ENCODE measurements at places on chromosomes 7 and 10.
A peak's percentile ranks its signal among the peaks of the same experiment; 100 is the strongest.

GRCh38 chr7:17725821-17726220 is 214.5 kb downstream of the SNX13 start:
- no peak for DNase-seq

GRCh38 chr10:61100887-61101286 is 156.9 kb upstream of the RHOBTB1 start:
- DNase-seq = no peak

DNA sequence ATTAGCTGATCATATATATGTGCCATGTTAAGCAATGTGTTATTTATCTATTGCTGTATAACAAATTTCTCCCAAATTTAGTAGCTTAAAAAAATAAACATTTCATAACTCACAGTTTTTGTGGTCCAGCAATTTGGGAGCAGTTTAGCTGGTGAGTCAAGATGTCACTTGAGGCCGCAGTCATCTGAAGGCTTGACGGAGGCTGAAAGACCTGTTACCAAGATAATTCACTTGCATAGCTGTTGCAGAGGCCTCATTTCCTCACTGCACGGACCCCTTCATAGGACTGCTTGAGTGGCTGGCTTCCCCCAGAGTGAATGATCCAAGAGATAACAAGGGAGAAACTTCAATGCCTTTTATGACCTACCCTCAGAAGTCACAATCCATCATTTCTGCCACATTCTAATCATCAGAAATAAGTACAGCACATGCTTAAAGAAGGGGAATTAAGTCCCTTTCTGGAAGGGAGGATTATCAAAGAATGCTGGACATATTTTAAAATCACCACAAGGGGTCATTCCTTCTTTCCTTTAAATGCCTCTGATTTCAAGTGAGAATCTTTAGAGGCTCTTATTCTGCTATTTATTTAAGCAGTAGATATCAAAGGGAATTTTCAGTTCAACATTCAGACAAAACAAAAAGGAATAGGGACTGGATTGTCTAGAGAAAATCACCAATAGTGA is 10.5 kb upstream of the SRPK2 start:
- DNase-seq = no peak

- DNase-seq = no peak
These were observed 7.4 kb downstream of the IGF2BP3 start for GRCh38 chr7:23462846-23463245.

DNA sequence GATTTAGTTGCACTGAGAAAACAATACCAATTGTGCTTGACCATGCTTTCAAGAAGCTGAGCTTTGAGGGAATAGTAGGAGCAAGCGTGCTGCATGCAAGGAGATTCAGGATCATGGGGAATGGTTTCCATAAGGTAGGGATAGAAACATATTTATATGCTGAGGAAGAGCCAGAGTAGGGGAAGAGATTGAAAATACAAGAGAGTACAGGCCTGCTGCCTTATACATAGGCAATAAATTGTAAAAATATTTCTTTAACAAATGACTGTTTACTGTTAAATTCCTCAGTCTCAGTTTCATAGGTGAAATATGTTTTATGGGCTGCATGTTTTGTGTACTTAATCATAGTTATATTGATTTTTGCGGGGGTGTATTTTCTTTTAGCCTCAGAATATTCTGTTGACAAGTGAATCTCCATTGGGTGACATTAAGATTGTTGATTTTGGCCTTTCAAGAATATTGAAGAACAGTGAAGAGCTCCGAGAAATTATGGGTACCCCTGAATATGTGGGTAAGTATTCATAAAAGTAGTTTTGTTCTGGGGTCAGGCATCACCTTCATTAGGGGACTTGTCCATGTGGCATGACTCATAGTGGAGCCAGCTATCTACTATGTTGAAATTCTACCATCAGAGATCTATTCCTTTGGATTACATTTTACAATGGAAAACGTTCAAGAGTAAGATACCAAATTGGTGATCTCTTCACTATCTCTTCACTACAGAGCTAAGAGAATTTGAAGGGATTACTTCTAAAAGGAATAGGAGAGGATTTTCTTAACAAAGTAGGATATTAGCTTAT is 36.5 kb downstream of the STK17A start:
- no peak for DNase-seq

DNA sequence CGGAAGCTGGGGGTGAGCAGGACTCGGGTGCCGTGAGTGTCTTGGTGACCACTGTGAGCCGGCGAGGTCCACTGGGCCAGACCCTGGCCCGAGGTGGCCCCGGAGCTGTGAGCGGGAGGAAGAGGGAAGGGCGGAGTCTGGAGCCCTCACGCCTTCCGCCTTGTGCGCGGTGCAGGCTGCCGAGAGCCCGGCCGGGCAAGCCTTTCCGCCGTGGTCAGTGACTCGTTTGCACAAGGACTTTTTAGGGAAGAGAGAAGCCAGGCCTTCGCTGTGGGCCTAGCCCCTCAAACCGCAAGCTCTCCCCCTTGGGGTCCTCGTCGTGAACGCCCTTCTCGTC is 40.9 kb upstream of the ZNF32 start:
- peak; percentile 16 for DNase-seq

DNA sequence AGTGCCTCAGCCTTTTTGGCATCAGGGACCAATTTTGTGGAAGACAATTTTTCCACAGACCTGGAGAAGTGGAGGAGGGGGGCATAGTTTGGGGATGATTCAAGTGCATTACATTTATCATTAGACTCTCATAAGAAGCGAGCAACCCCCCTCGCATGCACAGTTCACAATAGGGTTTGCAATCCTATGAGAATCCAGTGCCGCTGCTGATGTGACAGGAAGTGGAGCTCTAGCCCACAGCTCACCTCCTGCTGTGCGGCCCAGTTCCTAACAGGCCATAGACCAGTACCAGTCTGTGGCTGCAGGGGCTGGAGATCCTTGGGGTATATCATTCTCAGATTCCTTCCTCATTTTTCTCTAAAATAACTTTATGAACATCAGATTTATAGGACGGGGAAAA is 50.8 kb downstream of the ATAD1 start:
- no peak for DNase-seq

DNA sequence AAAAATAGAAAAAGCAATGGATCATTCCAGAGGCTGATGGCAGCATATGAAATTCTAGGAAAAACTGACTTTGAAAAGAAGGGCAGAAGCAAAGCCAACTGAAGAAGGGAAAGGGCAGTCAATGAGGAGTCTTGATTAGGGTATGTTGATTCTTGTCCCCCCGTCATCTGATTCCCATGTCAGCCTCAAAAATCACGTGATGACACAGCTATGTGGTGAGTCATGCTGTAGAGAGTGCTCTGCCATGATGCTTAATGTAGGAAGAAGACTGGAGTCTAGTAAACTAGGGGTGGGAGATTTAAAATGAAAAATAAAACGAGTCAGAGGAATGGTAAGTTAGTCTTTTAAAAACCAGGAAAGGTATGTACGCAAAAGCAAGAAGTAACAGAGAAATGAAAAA is 3.9 kb upstream of the POU6F2 start:
- DNase-seq = no peak

GRCh38 chr7:28054531-28055160 is 125.9 kb downstream of the JAZF1 start:
- DNase-seq = no peak

GRCh38 chr7:157859915-157860314 is 523.1 kb downstream of the DNAJB6 start:
- no peak for DNase-seq

GRCh38 chr7:98733036-98733435 is 116.0 kb downstream of the NPTX2 start:
- peak; percentile 19 for DNase-seq

DNA sequence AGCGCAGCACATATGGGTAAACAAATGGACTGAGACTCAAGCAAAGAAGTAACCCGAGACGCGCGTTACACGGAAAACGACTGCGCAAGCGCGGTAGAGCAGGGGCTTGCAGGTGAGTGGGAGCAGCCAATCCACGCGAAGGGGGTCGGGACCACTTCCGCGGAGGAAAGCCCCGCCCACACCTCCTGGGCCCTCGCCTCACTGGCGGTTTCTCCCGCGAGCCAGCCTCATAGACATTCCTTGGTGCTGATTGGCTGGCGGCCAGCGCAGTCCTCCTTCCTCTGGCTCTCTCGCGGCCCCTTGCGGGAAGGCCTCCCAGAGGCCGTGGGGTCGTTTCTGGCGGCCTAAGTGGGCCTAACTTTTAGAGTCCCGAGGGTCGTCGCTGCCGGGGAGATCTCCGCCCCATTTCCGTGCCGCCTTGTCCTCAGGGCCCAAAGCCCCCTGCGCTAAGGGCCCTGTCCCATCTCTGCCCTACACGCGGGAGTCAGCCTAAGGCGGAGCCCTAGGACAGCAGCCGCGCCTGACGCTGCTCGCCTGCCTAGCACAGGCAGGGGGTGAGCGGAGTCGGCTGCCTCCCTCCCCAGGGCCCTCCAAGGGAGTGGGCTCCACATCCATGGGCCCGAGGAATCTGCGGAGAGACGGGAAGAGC is 9.1 kb upstream of the FXYD4 start:
- DNase-seq = peak; percentile 99

DNA sequence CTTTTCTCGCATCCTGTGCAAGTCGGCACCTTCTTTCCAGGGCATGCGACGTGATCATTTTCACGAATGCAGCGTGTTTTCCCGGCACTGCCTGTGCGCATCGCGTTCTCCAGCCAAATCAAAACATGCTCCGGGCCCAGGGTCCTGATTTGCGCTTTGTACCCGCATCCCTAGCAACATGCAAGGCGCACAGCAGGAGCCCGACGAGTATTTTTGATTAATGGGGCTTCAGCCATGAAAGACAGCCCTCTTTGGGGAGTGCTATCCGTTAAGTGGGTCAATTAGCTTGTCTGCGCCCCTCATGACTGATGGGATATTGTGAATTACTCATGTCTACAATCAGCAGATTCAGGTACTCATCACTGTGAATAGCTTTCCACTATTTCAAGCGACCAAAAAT is 243.3 kb upstream of the RNF32 start:
- no peak for DNase-seq

- DNase-seq = no peak
These were observed 163.3 kb downstream of the USP6NL start for GRCh38 chr10:11448190-11448544.

- DNase-seq = no peak
These were observed 27.3 kb upstream of the AFAP1L2 start for GRCh38 chr10:114431414-114432135.

DNA sequence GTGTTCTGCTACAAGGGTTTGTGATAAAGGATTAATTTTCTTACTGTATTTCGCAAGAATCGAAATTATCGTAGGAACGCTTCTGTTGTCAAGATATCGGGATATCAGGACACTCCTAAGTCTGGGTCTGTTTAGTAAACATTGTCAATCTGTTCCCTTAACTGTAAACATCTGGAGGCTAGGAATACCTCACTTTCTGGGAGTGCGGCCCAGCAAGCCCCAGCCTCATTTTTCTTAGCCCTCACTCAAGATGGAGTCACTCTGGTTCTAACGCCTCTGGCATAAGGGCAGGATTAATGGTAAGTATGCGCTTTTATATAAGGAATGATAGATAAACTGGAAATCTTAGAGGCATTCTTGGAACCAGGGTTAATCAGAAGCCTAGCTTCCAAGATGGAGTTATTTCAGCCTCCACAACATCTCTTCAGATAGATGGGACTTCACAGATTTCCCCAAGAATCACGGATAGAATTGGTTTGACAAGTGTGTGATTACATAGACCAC is 30.1 kb upstream of the CCL24 start:
- DNase-seq = no peak

GRCh38 chr10:4561296-4561695 is 264.7 kb upstream of the AKR1E2 start:
- no peak for DNase-seq

DNA sequence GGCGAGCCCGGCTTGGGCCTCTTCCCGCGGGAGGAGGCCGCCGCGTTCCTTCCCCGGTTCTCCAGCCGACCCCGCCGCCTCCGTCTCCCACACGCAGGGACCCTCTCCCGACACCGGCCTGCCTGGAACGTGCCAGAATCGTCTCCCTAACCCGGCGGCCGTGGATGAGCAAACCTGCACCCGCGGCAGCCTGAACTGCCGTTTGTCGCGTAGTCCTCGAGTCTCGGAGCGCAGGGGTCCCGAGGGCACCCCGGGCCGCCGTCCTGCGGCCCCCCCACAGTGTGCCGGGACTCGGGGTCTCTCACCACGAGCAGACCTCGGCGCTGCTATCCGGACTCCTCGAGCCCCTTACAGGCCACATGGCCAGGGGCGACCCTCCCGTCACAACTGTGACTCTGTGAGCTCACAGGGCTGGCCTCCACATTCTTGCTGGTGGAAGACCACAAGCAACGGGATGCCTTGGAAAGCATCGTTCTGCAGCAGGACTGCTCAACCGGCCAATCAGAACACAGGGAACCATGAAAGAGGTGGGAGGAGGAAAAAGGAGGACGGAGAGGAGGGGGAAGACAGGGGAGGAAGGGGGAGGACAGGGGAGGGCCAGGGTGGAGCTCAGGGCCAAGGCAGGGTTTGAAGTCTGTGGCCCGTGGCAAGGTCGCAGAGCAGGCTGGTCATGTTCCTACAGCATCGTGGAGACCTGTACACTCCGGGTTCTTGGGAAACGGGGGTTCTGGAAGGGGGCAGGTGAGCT is 276.9 kb downstream of the DNAJB6 start:
- DNase-seq = no peak

DNA sequence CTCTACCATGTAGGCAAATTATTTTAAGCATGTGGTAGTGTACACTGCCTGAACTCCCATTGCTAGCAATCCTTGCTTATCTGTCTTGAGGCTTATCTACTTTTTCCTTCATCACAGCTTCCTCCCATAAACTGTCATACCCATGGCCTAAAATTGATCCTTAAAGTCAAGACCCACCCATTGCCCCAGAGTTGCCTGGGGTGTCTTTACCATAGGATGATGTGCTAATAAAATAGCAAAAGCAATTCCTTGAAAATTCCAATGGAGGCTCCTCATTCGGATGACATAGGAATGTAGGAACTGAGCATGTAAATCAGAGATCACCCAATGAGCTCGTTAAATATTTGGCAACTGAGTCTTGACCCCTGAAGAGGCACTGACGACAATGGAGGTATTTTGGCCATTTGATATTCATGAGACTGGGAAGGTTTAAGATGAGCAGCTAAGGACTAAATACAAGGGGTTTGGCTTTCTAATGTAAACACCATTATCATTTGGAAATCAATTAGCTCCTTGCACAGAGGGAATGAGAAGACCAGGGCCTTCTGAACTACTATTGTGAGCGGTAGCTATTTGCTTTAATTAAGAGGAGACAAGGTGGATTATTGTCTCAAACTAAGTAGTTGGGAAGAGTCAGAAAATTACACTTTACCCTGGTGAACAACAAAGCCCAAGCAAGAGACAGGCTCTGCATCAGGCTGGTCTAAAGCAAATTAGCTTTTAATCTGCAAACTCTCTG is 234.9 kb downstream of the GATA3 start:
- DNase-seq = no peak

DNA sequence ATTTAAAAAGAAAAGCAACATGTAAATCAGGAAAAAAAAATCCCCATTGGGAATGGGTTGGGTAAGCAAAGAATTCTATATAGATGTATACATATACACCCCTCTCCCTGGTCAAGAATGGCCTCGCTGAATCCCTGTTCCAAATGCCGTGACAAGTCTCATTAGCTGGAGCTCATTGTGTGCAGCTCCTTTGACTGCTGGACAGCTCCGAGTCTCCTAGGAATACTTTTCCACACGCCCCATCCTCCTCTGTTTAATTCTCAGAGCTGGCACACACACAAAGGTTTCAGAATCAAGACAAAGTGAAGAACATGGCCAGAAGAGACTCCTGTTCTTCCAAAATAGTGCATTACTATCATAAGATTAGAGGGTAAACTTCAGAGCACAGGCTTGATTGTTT is 130.9 kb upstream of the MKLN1 start:
- no peak for DNase-seq
